ENCODE measurements at places on chromosomes 16 and 17.

DNA sequence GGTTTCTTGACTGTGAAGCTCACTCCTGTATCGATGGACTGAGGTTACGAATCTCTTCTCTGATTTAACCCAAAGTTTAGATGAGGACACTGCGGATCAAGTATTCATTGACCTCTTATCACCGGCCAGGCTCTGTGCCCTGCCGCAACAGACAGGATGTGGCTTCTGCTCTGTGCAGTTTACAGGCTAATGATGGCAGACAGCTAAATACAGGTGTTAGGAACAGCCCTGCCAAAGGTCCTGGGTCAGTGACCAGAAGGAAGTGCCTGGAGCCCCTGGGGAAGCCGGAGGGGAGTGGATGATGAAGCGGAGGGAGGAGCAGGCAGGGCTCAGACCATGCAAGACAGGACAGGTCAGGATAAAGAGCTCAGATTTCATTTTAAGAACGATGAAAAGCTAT lies 44.4 kb downstream of the HAPSTR1 start:
- no peak for DNase-seq

- no peak for DNase-seq
Measured at GRCh38 chr16:79206889-79207288, 393.6 kb downstream of the MAF start.

DNA sequence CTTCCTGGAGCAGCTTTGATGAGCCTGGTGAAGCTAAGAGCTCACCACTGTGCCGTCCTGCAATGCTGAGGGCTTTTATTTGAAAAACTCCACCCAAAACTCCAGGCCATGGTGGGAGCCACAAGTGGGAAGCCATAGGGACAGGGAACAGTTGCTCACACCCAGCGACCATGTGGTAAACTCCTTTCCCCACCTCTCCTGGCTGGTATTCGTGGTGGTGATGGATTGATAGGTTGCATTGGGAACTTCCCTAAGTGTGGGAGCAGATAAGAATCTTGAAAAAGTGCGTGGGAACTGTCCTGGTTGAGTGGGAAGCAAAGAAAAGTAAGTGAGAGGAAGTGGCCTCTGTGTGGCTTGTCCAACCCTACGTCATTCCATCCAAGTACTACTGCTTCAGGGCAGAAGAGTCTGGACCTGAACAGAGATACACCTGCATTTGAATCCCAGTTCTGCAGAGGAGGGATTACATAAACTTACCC lies at the start of gene CCL1:
Gene CCL1, minus strand, starts transcription at position 51 of the 479 bp plus-strand sequence. CDS start 72 bp downstream, outside the sequence.
- DNase-seq: no peak

GRCh38 chr17:11857006-11857405 lies 140.3 kb downstream of the ZNF18 start:
- no peak for DNase-seq

DNA sequence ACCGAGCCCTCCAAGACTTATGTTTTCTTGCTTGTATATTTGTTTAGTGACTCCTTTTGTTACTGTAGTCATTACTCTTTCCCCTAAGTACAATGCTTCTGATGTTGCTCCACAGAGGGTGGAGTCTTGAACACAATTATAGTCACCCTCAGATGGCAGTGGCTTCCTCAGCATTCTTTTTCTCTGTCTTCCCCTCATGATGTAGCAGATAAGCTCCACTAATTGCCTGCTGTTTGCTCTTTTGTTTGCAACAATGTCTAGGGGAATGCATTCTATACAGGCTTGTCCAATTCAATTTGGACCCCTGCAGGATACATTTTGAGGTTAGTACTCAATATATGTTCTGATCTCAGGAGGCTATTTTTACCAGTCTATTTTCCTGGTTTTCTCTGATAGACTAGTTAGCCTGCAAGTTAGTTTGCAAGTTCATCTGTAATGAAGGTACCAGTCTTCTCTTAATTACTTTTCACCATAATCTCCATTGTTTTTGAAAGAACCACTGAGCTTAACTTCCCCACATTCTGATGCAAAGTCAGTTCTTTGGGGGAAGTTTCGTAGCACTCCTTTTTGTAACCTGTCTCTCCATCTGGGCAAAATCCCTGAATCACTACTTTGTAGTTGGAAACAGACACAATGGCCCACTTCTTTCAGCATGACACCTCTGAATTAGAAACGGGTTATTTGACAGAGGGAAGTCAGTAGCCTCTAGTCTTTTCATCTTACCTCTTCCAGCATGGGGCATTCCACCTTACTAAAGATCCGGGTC lies 1509.2 kb downstream of the CDH11 start:
- DNase-seq: no peak

DNA sequence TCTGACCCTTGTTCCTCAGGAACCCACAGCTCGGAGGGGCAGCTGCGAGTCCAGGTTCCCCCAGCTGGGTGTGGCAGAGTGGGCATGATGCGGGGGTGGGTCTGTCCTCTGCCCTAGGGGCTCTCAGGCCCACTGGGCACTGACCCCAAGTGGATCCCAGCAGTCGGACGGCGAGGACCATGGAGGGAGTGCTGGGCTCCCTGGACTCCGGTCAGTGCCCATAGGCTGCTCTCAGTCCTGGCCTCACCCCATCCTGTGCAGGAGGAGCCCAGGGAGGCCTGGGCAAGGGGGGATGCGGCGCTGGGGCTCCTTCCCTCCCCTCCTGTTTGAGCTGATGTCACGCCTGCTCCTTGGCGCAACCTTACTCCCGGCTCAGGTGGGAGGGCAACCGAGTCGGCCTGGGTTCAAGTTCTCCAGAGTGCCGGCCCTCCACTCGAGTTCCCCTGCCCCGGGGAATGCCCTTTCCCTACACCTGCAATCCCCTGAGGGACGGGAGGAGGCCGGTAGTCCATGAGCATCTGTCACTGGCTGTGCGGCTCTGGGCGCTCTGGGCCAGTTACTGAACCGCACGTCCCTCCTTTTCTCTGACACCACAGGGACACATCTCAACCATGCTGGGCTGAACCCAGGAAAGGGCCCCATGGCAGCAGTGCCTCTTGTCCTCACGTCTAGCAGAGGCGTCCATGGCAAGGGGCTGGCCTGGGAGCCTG lies 52.6 kb upstream of the ACSF3 start:
- no peak for DNase-seq

- DNase-seq: no peak
Measured at GRCh38 chr16:68296693-68297092, 14.1 kb downstream of the SLC7A6OS start.

- no peak for DNase-seq
Measured at GRCh38 chr17:77841742-77842527, 116.6 kb upstream of the TNRC6C start.

DNA sequence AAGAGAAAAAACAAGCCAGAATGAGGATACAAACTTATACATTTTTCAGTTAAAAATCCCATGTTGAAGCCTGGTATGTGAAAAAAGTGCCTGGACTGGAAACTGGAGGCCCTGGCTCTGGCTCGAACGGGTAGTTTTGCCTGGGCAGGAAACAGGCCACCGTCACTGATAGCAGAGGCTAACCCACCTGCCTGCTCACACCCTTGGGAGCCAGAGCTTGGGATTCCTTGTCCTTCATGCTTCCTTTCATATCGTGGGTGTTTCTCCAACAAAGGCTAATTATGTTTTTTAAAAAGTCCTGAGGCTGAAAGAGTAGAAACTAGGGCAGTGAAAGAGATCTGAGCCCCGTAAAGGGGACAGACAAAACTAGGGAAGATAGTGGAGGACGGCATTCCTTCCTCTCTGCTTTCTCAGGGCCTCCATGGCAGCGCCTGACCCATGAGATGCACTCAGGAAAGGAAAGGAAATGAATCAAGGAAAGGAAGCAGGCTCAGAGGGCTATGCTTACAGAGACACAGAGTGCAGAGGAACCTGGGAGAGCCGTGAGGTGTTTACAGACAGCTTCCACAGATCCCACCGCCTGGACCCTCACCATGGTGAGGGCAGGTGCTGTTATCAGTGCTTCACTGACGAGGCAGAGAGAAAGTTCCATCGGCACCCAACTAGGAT lies 138.1 kb downstream of the PARN start:
- no peak for DNase-seq

DNA sequence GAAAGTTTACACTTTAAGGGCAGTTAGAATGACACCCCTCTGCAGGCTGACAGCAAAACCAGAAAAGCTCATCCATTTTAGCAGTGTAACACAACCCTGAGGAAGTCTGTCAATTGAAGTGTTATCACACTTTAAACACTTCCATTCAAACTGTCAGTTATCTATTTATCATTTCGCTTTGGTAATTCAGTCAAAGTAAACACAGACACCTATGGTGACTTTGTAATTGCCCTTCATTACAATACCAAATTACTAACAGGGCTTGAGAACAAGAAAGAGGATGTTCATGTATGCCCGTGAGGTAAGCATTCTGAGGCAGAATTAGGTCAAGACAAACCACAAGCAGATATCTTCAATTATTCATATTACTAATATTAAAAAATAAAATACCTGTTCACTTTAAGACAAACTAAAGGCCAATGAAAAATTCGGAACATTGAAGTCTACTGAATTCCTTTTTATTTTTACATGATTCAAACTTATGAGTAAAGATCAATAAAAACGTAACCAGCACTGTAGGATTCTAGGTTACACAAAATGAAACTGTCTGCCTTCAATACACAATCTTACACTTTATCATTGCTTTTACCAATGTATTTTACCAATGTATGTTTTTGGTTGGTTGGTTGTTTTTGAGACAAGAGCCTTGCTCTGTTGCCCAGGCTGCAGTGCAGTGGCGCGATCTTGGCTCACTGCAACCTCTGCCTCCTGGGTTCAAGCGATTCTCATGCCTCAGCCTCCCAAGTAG lies 57.1 kb downstream of the BRIP1 start:
- DNase-seq: no peak

DNA sequence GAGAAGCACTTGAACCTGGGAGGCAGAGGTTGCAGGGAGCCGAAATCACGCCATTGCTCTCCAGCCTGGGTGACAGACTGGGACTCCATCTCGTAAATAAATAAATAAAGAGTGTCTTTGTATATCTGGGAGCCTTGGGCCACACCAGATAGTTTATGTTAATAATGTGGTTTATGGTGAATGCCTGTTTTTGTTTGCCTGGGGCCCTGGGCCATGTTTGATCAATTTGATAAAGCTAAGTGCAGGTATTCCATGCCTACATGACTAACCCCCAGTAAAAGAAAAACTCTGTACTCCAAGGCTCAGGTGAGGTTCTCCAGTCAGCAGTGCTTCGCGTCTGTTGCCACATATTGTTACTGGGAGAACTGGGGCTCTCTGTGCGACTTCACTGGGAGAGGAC lies 15.1 kb downstream of the SCIMP start:
- DNase-seq: peak; percentile 33

DNA sequence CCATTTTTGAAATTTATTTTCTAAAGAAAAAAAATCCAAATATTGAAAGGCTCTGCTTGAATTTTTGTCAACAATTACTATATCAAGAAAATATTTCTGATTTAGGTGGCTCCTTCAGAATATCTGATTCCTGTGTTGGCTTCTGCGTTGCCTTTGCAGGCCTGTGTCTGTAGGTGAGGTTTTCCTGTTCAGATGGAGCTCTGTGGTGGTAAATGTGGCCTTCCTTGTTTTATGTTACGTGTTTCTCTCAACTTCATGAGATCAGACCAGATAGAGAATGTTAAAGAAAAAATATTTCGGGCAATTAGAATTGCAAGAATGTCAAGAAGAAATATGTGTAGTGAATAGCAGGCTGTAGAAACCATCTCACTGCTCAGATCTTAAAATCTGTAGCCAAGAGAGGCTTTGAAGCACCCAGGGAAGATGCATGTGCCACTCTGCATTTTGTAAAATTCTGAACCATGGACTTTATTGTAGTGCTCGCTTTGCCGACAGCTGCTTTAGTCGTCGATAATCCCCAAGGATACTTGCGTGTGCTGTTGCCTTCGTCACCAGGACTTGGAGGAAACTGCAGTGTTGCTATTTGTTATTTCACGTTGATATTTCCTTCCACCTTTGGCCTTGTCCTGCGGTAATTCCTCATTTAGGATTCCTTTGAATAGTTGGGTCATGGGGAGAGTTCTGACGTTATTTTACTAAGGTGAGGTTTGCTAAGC lies 69.9 kb downstream of the RPTOR start:
- no peak for DNase-seq

GRCh38 chr16:88195911-88196465 lies 186.8 kb upstream of the ZNF469 start:
- DNase-seq: no peak

DNA sequence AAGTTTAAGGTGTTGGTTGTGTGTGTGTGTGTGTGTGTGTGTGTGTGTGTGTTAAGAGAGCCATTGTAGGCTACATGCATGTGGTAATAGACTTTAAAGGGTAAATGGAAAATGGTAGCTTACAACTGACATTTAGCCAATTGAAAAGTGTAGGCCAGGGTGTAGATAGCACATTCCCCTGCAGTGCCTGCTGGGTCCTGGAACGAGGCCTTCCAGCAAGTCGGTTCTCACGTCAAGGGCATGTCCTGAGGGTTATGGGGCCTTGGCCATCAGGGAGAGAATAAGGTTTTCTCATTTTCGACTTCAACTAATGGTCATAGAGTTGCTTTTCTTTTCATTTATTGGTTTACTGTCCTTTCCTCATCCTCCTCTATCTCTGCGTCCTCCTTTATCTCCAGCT lies 65.1 kb downstream of the RPTOR start:
- no peak for DNase-seq

DNA sequence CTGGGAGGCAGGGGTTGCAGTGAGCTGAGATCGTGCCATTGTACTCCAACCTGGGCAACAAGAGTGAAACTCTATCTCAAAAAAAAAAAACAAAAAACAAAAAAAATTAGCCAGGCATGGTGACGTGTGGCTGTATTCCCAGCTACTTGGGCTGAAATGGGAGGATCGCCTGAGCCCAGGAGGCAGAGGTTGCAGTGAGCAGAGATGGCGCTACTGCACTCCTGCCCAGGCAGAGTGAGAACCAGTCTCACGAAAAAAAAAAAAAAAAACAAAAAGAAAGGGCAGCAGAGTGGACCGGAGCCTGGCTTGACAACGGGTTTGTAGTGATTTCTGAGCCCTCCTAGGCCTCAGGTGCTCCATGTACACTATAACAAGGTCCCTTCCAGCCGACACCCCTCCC lies 33.1 kb downstream of the PEMT start:
- no peak for DNase-seq

DNA sequence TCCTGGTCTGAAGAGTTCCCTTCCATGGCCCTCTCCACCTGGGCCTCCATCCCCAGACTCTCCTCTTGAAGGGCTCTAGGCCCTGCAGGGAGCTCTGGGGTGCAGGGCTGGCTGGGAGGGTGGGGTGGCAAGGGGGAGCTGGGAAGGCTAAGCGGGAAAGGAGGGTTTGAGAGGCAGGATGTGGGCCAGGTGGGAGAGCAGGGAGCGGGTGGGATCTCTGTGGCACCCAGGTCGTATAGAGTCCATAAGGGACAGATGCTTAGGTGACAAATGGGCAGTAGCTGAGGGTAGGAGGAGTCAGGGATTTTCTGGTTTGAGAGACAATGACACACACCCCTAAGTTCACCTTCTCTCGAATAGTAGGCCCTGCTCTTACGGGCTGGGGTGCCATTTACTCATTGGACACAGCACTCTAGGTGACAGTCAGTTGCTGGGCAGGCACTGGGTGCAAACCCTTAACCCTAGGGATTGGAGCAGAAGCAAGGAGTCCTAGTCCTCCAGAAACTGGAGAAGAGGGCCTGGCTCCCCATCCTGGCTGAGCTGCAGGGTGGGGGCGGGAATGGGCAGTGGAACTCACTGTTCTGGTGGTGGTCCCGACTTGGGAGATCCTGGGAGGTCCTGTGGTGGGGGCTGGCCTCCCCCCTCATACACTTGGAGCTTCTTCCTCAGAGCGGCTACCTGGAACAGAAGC lies 15.3 kb downstream of the KIF18B start:
- DNase-seq: no peak

- no peak for DNase-seq
Measured at GRCh38 chr16:2884041-2884451, 1.0 kb downstream of the FLYWCH2 start.

GRCh38 chr17:29215717-29216116 lies 30.9 kb upstream of the CRYBA1 start:
- DNase-seq: no peak
